ENCODE measurements at places on chromosomes 7 and 10. TPM values are rescaled to one million over a fixed set of nuclear protein-coding genes. Genes with fewer than 3 reads are reported as not detected.
A peak's percentile ranks its signal among the peaks of the same experiment; 100 is the strongest.

GRCh38 chr10:49153971-49154370, 20.1 kb upstream of the FAM170B start:
- no peak for DNase-seq

GRCh38 chr10:102770108-102770482, 26.3 kb downstream of the WBP1L start:
- DNase-seq, result no peak

DNA sequence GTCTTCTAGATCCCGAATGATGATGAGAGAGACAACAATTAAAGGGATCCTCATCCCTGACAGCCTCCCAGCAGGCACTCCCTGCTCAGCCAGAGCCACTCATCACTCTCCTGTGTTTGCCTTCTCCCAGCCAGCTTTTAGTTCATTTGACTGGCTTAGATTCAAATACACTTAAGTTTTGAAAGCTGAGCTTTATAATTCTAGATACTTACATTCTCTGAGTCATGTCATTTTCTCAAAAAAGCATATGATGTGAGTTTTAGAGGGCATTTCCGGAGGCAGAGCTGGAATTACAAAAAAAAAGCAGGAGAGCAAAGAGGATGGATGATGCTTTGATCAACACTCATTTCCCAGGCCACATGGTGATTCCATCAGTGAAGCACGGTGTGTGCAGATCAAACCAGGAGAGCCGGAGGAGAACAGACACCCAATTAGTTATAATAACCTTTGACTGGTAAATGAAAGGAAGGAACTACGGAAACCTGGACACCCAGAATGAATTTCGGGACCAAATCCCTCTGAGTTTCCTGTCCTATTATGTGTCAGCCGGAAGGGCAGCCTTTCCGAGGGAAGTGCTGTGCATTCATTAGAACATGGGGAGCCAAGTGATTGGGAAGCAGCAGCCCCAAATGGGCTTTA, 81.5 kb upstream of the HPS1 start:
- DNase-seq, result no peak

DNA sequence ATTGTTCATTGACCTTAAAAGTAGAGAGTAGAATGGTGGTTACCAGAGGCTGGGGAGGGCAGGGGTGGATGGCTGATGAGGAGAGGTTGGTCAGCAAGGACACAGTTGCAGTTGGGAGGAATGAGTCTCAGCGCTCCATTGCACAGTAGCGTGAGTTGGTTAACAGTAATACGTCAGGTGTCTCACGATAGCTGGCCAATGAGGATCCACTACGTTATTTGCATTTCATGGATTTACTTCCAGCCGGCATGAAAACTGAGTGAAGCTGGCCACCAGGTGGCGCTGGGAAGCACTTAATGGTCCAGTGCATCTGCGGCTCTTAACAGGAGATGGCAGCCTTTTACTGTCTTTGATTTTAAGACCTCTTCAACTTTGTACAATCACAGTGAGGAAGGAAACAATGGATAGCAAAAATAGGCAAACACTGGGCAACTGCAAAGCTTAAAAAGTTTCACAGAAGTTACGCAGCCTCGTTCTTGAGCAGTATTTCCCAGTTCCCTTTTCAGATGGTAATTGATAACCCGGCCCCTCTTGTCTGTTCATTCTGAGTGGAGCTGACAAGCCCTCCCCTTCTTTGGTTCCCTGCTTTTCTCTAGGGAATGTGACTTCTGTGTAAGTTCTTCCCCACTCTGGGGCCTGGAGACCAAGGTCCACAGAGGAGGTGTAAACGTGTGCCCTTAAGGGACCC, 23.7 kb downstream of the AKR1E2 start:
- DNase-seq, result peak; percentile 91

- DNase-seq, result no peak
Measured at GRCh38 chr7:51318886-51319579, 2.4 kb upstream of the COBL start.

DNA sequence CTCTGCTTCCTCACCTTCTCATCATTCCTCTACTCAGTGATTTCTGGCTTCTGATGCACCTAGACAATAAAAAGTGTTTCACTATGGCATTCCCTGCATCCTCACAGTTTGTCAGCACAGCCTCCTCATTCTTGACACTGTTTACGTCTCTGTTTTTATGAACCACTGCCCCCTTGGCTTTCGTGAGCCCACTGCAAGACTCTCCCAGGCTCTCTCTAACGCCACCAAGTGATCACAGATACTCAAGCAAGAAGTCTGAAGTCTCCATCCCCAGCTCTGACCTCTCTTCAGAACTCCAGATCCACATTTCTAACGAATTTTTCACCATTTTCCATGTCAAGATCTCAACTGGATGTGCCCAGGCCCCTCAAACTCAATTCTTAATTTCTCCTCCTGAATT, 8.9 kb downstream of the SLC16A9 start:
- no peak for DNase-seq

DNA sequence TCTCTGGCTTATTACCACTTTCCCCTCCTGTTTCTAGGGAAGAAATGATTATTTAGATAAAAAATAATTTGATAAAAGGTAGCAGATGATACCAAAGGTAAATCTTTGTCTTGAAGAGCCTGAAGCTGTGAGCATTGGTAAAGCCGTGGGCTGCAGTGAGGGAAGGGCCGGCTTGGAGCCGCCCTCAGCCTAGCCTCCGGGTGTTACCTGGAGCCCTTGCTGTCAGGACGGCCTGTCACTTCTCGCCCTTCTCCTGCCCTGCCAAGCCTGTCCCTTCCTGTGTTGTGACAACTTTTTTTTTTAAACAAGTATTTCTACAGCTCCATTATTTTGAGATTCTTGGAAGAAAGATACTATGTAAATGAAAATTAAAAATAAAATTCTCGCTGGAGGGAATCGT, 7.0 kb downstream of the CUX1 start:
- DNase-seq, result no peak

- DNase-seq, result peak; percentile 56
Measured at GRCh38 chr10:31929261-31930022, 811 bp upstream of the ARHGAP12 start.

DNA sequence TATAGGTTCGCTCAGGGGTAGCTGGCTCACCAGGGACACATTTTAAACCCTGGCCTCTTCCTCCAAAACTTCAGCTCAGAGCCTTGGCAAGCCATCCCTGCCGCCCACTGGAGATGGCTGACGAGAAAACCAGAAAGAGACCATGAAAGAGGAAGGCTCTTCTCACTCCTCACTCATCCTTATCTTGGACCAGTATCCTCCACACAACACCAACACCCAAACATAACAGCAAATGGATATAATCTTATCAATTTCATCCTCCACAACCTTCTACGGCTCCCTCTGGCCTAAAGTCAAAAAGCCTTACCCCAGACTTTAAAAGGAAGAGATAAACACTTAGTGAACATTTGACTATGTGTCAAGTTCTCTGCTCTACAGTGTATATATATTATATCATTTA, 26.9 kb downstream of the DLG5 start:
- no peak for DNase-seq

GRCh38 chr10:117320050-117320665, 55.1 kb downstream of the PDZD8 start:
- DNase-seq, result no peak

- peak; percentile 6 for DNase-seq
Measured at GRCh38 chr7:134298902-134299683, 17.6 kb downstream of the SLC35B4 start.

DNA sequence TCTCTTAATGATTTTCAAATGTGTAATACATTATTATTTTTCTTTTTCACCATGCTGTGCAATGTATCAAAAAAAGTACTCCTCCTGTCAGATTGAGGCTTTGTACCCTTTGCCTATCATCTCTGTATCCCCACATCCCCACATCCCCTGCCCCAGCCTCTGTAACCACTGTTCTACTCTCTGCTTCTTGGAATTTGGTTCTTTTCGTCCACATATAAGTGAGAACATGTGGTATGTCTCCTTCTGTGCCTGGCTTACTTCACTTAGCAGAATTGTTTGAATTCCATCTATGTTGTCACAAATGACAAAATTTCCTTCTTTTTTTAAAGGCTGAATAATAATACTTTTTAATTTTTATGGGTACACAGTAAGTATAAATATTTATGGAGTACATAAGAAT, 13.8 kb downstream of the TAF3 start:
- no peak for DNase-seq

GRCh38 chr10:106338486-106338885, 826.0 kb downstream of the SORCS1 start:
- DNase-seq, result no peak

DNA sequence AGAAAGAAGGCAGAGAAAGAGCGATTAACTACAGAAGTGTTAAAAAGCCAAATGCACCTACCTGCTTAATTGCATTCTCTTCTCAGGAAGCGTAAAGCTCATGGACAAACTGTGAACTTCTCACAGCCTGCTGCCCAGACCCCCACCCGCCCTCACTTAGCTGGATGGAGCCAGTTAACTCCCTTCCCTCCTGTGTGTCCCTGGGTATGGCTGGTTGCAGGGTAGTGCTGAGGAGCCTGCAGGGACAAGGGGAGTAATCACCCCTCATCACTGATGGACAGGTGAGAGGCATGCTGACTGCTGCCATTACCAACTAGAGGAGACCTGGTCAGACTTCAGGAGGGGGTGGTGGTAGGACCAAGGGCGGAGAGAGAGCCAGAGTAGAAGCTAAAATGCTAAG, 37.5 kb downstream of the ENO4 start:
- no peak for DNase-seq

DNA sequence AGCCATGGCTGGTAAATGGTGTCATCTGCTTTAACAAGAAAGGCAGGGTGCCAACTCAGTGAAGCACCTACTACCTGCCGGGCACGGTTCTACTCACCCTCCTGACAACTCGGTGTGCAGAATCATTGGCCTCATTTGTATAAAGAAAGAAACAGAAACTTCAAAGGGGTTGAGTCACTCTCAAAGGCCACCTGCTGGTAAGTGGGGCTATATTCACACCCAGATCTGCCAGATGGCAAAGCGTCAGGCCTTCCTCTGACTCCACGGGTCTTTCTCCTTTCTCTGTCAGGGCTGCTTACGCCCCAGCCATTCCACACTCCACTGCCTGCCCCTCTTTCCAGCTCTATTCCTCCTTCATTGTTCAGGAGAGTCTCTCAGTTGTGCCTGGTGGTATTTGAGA, 309.2 kb downstream of the GFRA1 start:
- no peak for DNase-seq

- no peak for DNase-seq
Measured at GRCh38 chr10:124535731-124536495, 74.3 kb downstream of the LHPP start.

DNA sequence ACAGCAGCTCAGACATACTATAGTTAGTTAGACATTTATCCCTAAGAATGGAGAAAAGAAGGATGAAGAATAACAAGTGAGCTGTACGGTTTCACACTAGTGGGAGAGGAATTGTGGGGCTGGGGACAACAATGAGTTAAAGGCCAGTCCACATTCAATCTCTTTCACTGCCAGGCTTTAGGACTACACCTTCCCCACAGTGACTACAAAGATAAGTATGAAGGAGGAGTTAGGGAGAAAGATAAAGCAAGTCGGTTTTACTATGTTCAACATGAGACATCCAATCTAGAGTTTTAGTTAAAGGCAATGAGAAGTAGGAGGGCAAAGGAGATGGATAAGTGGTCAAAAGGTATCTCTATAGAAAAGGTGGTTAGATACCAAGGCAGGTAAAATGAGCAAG, 16.3 kb downstream of the ARHGAP12 start:
- no peak for DNase-seq

DNA sequence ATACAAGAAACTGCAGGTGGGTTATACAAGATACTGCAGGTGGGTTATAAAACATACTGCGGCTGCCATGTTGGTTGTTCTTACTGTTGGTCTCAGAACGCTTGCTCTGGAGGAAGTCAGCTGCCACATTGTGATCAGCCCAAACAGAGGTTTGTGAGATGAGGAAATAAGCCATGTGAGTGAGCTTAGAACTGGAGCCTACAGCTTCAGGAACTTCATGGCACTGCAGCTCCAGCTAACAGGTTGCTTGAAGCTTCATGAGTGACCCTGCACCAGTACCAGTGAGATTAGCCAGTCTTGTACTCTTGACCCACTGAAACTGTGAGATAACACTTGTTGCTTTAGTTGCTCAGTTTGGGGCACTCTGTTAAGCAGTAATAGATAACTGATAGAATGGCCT, 74.5 kb upstream of the PRKCQ start:
- no peak for DNase-seq

- no peak for DNase-seq
Measured at GRCh38 chr7:2968176-2968575, 75.5 kb downstream of the CARD11 start.

DNA sequence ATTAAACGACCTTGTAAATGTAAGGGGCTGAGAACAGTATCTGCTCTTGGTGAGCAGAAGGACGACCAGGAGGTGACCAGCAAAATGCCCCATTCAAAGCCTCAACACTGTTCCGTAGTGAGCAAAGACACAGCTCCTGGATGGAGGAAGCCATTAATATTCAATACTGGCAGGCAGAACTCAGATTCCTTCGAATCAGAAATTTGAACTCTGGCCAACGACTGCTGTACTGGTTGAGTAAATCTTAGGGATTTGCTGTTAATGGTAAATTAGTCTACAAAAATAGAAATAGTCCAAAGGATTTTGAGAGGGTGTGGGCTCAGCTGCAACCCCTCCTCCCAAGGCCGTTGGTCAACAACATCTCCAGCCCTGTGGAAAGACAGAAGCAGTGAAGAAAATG, 130.5 kb upstream of the PFKP start:
- DNase-seq, result no peak

NKX6-2 gene
- total RNA-seq, result not detected

MACROH2A2 gene
- total RNA-seq, result 10.2 TPM

CRHR2 gene
- 0.20 TPM for total RNA-seq

LIPN gene
- total RNA-seq, result 8.2 TPM

CAV2 gene
- 78.6 TPM for total RNA-seq

NME8 gene
- 0.79 TPM for total RNA-seq

PNLIP gene
- total RNA-seq, result 1.4 TPM

IQCE gene
- 8.0 TPM for total RNA-seq

DLX5 gene
- total RNA-seq, result 2.1 TPM

PTN gene
- total RNA-seq, result 20.8 TPM

TAC1 gene
- total RNA-seq, result 3.8 TPM

WNT16 gene
- total RNA-seq, result 33.5 TPM

Measured in skin of body (tissue), 3 donors.